Activated T-cell treated with anti-CD3 and anti-CD28 coated beads for 4 hours (primary cell): ENCODE measurements at places on chromosomes 7 and 10.

DNA sequence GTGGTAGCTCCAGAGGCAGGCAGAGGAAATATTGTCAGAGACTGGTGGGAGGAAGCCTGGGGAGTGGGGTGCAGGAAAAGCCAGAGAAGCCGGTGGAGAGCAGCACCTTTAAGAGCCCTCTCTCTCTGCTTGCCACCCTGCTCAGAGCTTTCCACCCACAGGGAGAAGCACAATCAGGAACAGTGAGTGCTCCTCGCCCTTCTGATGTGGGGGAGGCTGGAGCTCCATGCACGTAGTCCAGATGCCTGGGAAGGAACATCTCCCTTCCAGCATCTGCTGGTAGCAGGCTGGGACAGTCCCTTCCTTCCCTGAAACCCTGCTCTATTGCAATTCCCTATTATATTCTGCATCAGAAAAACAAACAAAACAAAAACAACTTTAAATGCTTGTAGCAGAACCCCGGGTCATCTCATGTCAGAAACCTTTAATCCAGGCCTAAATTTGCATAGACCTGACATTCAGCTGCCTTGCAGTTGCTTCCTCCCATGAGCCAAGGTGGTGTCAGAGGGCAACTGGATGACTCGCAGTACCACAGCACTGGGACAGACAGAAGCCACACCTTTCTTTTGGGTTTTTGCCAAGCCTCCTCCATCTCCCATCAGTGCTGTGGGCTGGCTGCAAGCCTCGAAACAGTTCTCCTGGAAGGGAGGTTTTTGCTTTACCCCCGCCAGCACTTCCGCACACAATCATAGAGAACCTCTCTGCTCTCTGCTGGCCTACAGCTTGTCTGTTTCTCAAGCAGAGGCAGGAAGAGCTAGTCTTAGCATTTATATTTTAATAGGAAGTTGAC lies 13.1 kb downstream of the AVPI1 start:
- DNase-seq = no peak

DNA sequence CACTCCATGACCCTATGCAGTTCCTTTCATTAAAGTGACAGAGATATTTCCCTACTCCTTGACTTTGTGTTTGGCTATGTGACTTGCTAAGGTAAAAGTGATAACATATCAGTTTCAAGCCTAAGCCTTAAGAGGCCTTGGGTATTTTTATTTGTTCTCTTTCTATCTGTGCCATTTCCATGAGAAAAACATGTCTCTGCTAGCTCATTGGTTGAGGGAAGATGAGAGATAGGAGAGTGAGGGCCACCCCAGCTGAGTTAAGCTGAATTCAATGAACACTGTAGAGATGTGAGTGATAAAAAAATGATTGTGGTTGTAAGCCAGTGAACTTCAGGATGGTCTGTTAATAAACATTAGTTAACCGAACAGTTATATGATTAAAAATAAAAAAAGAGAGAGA lies 13.4 kb downstream of the TASOR2 start:
- DNase-seq = no peak

DNA sequence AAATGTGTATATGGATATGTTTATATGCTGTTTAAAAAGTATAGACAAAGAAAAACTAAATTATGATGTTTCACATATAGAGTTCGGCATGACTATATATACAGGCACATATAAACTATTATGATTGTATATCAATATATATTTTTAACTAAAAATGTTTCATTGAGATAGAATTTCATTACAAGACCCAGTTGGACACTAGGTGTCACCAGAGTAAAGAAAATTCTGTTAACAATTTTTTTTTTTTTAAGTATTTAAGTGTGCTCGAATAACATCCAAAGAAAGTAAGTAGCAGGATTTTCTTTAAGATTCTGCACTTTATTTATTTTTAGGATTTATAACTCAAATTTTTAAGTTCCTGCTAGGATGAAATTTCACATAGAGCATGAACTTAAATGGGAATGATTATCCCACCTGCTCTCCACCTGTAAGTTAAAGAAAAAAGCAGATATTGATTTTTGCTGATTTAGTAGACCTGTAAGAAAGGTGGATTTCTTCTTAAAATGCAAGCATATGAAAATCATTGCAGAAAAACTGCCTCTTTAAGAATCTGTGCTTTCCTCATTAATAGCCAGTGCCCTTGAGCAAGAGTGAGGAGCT lies 961.5 kb downstream of the PCDH15 start:
- DNase-seq = no peak

- DNase-seq = no peak
Measured at GRCh38 chr7:2945171-2945570, 98.5 kb downstream of the CARD11 start.

DNA sequence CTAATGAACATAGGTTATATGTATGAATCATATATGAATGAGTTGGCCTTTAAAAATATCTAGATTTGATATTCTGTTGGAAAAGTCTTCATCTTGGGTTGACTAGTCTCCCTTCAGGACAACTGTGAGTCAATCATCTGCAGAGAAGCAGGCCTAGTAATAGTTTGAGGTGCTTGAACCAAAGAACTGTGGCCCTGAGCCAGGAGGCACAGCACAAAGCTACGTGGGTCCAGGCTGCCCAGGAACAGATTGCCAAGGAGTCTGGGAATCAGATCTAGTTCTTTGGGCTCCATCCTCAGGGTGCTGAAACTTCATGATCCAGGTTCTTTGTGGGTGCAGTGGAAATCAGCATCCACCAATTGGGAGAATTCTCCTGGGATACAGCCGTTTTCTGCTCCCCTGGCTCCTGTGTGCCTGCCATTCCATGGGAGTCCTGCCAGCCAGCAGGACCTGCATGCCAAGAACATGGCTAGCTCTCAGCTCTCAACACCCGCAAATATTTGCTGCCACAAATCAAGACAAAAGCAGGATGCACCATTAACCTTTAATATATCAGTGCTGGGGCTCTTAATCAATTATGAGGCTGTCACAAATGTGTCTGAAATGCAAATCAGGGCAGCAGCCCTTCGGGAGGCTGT lies 709.0 kb downstream of the GRID1 start:
- no peak for DNase-seq

DNA sequence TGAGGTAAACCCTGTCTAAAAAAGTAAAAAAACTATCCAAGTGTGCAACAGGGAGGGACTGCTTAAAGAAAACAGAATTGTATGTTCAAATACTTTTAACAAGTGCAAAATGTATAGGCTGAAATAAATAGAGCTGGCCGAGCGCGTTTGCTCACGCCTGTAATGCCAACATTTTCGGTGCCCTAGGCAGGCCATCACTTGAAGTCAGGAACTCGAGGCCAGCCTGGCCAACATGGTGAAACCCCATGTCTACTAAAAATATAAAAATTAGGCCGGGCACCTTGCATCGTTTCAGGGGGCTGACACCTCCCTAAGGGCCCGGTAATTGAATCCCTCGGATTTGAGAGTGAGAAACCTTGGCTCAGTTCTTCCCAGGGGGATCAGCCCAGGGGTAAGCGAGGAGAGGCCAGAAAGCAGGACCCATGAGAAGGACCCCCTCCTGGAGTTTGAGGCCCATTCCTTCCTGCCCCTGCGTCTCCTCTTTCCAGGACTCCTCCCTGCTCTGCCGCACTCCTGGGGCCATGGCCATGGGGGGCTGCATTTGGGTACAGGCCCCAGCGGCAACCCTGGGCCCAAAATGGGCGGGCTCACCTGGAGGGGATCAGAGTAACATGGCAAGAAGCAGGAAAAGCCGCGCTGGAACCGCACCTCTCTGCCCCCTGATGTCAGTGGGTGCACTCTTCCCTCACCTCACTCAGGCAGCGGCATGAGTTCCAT lies 75.5 kb upstream of the TMEM248 start:
- DNase-seq = no peak

GRCh38 chr7:10239695-10240345 lies 733.9 kb upstream of the PHF14 start:
- DNase-seq = no peak

GRCh38 chr7:155425887-155426286 lies 32.0 kb upstream of the EN2 start:
- DNase-seq = no peak
